NCI-H1930 (cell line): ENCODE measurements at places on chromosomes 5 and 9.

DNA sequence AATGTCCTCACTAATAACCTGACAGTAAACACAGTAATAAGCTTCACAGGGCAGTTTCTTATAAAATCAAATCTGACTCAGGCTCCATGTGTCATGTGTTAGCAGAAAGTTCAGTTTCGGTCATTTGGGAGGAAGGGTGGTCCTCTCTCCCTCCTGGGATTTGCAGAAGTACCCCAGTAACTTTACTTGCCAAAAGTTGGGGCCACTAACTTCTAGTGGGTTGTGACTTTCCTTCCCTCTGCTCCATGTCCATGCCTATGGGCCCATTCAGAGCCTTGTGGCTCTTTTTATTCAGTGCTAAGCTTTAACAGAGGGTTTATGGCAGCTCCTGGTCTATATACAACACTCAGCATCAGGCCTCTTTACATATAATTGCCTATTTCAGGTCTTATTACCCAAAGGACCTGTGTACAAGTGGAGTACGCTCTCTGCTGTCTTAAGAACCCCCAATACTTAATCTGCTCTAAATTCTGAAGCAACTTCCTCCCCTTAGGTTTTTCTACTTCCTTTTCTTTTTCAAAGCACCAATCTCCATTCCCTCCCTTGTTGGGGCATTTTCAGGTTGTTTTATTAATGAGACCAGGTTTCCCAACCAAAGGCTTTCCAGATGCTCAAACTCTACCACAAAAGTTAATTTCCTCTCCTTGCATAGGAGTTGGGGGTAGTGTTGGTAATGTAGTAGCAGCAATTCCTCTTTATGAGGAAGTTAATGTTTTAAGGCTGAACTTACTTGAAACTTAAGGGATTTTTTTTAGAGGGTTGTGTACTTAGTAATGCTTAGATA is 107.7 kb downstream of the CCDC192 start:
- no peak for DNase-seq

DNA sequence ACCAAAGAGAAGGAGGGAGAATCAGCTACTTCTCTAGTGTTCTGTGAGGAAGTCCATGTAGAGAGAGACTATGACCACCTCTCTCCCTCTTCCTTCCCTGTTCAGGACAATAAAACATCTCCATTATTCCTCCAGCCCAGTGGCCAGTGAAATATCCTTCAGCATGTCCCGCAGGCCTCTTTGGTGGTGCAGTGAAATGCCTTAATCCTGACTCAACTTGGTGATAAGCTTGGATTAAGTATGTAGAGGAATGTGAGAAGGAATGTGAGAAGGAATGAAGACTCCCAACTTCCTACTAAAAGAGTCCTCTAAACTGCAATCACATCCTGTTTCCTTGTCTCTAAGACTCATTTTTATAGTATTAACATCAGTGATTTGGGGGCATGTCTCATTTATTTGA is 167.3 kb downstream of the TRPM3 start:
- no peak for DNase-seq

DNA sequence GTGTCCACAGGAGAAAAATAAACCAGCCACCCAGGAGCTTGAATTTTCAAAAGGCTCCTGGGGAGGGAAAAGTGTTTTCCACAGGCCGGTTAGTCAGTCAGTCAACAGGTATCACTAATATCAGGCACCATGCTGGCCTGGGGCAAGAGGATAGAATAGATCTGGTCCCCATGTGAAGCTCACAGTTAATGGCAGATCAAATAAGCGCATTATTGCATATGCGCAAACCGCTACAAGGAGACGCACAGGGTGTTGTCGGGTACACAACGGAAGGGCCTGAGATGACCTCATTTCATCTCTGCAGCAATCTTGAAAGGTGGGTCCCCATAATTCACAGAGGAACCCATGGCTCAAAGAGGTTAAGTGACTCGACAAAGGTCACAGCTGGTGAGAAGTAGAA is 260.7 kb downstream of the CRB2 start:
- no peak for DNase-seq

DNA sequence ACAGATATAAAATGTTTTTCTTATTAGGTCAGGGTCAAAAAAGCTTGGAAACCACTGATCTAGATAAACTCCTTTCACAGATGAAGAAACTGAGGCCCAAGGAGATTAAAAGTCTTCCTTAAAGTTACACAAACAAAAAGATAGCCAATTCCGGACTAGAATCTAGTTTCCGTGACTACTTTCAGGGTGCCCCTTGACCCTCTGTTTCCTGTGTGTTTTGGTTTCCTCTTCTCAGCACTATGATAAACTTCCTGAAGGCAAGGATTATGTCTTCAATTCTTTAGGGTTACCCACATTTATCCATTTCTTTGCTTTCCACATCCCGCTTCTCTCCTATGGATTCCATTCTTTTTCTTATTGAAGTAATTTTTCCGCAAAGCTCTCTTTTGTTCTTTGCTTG is 83.1 kb downstream of the ADAMTS12 start:
- DNase-seq: no peak

- DNase-seq: no peak
These were observed 416.3 kb downstream of the SPATA31D1 start for GRCh38 chr9:82404881-82405280.

DNA sequence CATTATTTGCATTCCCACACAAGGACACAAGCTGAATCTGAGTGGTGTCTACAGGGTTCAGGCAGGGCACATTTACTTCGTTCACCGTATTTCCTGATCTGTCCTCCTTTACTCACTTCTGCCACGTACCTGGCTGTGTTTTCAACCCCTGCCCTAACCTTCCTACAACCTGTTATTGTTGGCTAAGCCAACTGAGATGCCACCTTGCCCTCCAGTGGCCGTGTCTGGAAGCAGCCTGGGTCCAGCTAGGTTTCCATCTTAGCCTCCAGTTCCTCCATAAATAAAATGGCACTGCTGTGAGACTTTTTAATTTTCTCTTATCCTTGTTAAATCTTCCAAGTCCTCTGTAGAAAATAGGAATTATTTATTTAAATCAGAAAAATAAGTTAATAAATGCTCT is 64.8 kb downstream of the ATP10B start:
- no peak for DNase-seq

GRCh38 chr9:77469515-77470231 is 178.4 kb downstream of the GNA14 start:
- no peak for DNase-seq

DNA sequence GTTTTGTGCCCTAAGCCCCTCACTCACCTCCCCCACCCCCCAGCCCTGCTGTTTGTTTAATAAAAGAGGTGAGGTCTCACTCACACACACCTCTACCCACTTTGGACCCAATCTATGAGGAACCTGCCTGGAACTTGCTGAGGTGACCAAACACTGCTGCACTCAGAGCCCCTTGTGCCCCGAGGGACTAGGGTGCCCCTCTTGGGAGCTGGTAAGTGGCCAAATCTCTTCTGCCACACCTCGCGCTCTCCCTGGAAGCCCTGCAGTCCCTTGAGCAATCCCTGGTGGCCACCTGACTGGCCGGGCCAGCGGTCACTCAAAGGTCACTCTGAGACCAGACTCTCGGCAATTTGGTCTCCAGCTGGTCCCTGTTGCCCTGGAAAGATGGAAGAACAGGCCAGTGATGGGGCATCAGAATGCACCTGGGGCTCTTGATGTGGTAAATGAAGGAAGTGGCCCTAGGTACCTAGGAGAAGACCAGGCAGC is 157.2 kb downstream of the MED10 start:
- DNase-seq: no peak

- no peak for DNase-seq
These were observed 42.8 kb upstream of the HK3 start for GRCh38 chr5:176941951-176942350.

- no peak for DNase-seq
These were observed 364.1 kb upstream of the RORB start for GRCh38 chr9:74132986-74133385.

GRCh38 chr9:116276651-116277121 is 123.1 kb downstream of the PAPPA start:
- no peak for DNase-seq

DNA sequence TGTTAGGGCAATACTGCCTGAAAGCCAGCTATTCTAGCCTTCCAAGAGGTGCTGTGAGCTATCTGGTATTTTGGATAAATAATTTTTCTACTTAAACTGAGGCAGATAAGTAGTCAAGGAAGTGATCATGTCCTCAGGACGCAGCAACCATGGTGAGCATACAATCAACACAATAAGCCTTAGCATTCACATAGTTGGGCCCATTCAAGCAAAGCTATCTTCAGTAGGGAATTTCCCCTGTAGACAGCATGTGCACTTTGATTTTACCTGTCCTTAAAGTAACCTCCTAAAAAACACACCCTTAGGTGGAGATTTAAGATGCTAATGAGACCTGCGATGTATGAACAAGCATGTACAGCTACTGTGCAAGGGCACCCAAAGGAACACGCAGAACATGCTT is 76.2 kb upstream of the HCN1 start:
- no peak for DNase-seq

DNA sequence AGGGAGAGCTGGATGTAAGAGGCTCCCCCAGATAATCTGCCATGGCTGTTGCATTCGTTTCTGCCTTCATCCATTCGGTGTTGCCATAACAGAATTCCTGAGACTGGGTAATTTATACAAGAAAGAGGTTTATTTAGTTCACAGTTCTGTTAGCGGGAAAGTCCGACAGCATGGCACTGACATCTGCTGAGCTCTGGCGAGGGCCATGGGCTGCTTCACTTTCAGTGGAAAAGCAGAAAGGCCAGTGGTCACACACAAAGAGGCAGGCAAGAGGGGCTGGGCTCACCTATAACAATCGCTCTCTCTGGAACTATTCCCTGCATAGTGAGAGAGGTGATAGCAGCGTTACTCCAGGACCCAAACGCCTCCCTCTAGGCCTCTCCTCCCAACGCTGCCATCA is 305.9 kb downstream of the MLLT3 start:
- no peak for DNase-seq

- DNase-seq: no peak
These were observed 106.4 kb upstream of the CCNG1 start for GRCh38 chr5:163330723-163331668.

- DNase-seq: no peak
These were observed 64.9 kb downstream of the FAM170A start for GRCh38 chr5:119694284-119694683.

DNA sequence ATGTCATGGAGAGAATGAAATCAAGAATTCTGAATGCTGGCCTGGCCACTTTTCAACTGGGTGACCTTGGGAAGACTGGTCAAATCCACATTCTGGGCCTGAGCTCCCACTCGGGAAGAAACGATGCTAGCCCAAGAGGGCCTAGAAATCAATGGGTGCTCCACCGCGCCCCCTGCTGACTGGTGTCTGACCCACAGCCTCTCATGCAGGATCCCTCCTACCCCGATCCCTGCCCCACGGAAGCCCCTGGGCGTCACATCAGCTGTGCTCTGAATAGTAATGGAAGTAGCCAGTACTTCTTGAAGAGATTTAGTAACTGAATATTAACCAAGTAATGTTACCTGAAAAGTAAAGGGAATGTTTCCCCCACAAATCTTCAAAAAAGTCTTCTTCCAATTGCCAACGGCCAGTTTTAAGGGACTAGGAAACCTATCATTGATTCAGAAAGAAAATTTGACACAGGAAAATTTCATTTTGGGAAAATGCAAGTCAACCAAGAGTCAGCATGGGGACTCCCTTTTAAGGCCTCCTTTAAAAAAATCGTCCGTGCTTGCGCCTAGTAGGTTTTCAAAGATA is 43.9 kb downstream of the CRB2 start:
- DNase-seq: no peak

GRCh38 chr5:105882956-105883481 is 1787.7 kb downstream of the EFNA5 start:
- DNase-seq: no peak

- no peak for DNase-seq
These were observed 80.0 kb upstream of the ITGA2 start for GRCh38 chr5:52909192-52909591.

- no peak for DNase-seq
These were observed 54.7 kb upstream of the TTC39B start for GRCh38 chr9:15361737-15362136.

DNA sequence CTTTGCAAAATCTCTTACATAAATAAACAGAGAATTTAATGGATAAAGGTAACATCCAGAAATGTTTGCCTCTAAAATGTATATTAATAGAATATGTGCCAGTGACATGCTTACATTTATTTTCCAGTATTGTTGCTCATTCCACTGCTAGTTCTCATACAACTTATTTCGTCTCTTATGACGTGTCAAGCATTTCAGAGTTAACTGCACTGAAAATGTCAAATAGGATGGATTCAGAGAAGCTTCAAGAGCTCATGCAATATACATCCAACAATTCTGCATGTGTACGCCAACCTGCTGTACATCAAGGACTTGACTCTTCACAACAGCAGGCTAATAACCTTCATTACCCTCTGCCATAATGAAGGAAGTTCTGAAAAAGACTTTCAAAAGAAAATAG is 386.2 kb upstream of the IZUMO3 start:
- DNase-seq: no peak

DNA sequence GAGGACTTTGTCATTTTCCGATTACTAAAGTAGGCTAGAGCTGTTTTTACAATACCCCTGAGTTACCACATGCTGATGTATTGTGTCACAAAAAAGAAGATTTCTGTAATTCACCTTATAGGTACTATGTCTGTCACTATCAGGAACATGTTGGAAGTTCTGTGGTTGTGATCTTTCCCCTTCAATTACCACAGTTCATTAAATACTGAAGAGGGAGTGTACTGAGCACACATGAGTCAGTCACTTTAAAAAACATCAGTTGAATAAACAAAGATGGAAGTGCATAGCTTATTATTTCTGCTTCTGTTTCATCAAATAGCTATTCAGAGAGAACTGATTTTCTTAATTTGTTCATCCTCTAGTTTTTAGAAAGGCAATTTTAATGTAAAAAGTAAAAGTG is 31.7 kb downstream of the AP3S1 start:
- no peak for DNase-seq

DNA sequence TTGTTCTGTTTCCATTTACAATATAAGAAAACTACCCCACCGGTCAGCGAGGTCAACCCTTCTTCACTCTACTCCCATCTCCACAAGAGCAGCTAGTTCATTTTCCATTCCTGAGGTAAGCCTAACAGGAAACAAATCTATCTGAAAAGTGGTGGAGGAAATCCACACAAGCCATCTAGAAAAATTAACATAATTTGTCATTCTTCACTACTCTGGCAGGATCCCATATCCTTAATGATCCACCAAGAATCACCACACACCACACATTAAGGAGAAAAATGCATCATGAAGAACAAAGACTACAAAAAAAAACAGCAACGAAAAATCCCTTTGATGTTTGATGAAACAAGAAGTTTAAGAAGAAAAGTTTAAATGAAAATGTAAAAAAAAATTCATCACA is 1771.0 kb downstream of the EFNA5 start:
- DNase-seq: no peak

GRCh38 chr5:133508845-133509741 is 103.2 kb downstream of the FSTL4 start:
- no peak for DNase-seq
